Activated naive CD8-positive, alpha-beta T cell treated with anti-CD3 and anti-CD28 coated beads for 36 hours (primary cell): ENCODE measurements at places on chromosomes 11 and 22. TPM values are rescaled to one million over a fixed set of nuclear protein-coding genes. Genes with fewer than 3 reads are reported as not detected.

The OR51F2 gene
- not detected for total RNA-seq

GRCh38 chr11:119856681-119857485 is 127.9 kb upstream of the NECTIN1 start:
- H3K4me3 ChIP-seq, result no peak overlapping the region
- H3K27me3 ChIP-seq, result peaks cover 21% of the 10 kb centered on the region
- H3K36me3 ChIP-seq, result no peaks in the 10 kb centered on the region
- no peak overlapping the region for H3K27ac ChIP-seq
- DNase-seq, result no peak

The TUBA8 gene
- 1.5 TPM for total RNA-seq

DNA sequence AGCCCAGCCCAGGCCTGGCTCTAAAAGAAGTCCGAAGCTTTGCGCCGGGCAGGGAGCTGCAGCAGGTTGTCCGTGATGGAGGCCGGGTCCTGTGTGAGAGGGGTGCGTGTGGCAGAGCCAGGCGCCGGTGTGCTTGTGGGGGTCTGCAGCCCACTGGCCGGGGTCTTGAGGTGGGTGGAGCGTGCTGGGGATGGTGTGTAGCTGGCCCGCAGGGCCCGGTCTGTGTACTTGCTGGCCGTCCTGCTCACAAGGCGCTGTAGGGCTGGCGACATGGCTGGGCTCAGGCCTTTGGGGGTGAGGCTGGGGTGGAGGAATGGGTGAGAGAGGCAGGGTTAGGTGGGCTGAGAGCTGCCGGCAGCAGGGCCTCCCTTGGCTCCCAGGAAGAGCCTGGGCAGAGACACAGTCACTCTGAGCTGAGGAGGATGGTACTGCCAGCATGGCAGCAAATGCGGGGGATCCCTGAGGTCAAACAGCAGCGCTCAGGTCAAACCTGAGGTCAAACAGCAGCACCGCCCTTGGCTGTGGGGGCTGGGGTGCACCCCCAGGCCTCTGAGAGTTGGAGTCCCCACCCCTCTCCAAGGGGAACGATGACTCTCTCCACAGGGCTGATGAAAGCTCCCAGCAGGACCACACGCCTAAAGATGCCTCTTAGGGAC is 3.2 kb downstream of the TSSK2 start:
- DNase-seq, result no peak
- no peak overlapping the region for H3K4me3 ChIP-seq
- H3K36me3 ChIP-seq, result peaks cover 14% of the 10 kb centered on the region
- no peak overlapping the region for H3K27ac ChIP-seq
- H3K27me3 ChIP-seq, result no peaks in the 10 kb centered on the region

The PATE2 gene
- not detected for total RNA-seq

DNA sequence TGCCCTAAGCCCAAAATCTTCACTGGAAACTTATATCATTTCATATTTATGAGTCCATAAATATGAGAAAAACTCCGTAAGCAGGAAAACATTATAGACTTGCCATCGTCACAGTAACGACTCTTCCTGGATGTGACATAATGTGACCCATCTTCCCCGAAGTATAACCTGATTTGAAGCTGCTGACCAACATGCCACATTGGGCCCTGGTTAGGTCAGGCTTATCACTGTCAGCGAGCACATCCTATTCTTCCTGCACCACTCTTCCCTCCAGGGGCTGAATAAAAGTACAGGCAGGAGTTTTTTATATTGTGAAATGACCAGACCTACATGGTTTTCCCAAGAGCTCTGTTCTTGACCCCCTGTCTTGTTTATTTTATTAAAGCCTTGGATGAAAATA is 12.1 kb upstream of the BLID start:
- no peak for DNase-seq
- no peak overlapping the region for H3K27ac ChIP-seq
- no peaks in the 10 kb centered on the region for H3K4me1 ChIP-seq
- peaks cover 14% of the 10 kb centered on the region for H3K27me3 ChIP-seq
- no peak overlapping the region for H3K4me3 ChIP-seq

The DCDC1 gene
- 0.36 TPM for total RNA-seq

GRCh38 chr11:32333320-32333991 is 101.9 kb downstream of the WT1 start:
- H3K4me3 ChIP-seq, result peak overlapping the region; percentile 63
- H3K27ac ChIP-seq, result no peak overlapping the region
- H3K36me3 ChIP-seq, result no peaks in the 10 kb centered on the region
- peaks cover 11% of the 10 kb centered on the region for H3K4me1 ChIP-seq
- H3K27me3 ChIP-seq, result peaks cover 65% of the 10 kb centered on the region
- peak; percentile 22 for DNase-seq

GRCh38 chr22:38120359-38121110 is 10.1 kb upstream of the BAIAP2L2 start:
- no peak for DNase-seq
- H3K27ac ChIP-seq, result no peak overlapping the region
- H3K36me3 ChIP-seq, result peaks cover 1% of the 10 kb centered on the region
- no peak overlapping the region for H3K4me3 ChIP-seq
- no peaks in the 10 kb centered on the region for H3K4me1 ChIP-seq

- no peak overlapping the region for H3K27ac ChIP-seq
- DNase-seq, result no peak
- H3K27me3 ChIP-seq, result peaks cover 4% of the 10 kb centered on the region
- H3K36me3 ChIP-seq, result peaks cover 3% of the 10 kb centered on the region
- peak overlapping the region; percentile 85 for H3K4me3 ChIP-seq
- peaks cover 21% of the 10 kb centered on the region for H3K4me1 ChIP-seq
Measured at GRCh38 chr11:68314203-68315170, 2.1 kb downstream of the LRP5 start.

The CD6 gene
- total RNA-seq, result 169 TPM

DNA sequence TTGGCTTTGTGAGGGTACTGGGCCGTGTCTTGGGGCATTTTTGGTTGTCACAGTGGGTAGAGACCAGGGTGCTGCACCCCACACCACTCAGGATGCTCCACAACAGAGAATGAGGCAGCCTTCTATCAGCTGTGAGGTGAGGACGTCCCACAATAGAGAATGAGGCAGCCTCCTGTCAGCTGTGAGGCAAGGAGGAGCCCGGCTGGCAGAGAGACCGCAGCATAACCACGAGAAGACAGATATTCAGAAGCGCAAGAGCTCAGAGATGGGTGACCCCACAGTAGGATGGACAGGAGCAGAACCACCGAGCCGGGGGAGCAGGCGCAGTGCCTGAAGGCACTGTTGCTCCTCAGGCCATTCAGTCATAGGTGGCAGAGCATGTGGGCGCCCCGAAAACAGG is 47.6 kb downstream of the AP2A2 start:
- no peaks in the 10 kb centered on the region for H3K27me3 ChIP-seq
- no peak overlapping the region for H3K4me3 ChIP-seq
- H3K36me3 ChIP-seq, result peaks cover 7% of the 10 kb centered on the region
- peaks cover 31% of the 10 kb centered on the region for H3K4me1 ChIP-seq
- no peak overlapping the region for H3K27ac ChIP-seq
- no peak for DNase-seq

The ZNHIT2 gene
- 14.9 TPM for total RNA-seq

DNA sequence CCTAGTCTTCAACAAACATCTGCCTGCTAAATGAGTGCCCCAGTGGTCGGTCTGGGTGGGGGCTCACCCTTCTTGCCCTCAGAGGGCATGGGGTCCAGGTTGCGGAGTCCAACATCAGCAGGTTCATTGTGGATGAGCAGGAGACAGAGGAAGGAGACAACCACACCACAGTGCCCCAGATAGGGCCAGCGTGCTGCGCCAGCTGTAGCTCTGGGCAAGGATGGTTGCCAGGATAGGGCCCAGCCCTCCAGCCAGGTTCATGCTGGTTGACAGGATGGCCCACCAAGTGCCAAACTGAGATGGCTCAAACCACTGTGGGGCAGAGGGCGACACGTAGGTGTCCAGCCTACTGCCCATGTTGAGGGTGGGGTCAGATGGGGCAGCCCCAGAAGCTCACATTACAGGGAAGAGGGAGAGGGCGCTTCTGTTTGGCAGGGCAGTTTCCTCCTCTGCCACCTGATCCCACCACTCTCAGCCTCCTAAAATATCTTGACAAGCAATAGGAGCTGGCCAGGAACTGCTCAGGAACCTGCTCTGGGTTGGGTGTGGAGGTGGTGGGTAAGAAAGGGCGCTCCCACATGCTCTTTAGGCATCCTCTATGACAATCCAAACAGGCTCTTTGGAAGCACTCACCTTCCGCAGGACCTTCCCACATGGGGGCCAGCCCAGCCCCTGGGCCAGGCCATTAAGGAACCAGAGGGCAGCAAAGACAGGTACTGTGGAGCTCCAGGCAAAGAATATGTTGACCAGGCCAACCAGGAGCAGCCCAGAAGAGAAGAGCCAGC is 2.9 kb downstream of the SLC37A4 start:
- H3K27me3 ChIP-seq, result no peaks in the 10 kb centered on the region
- no peak overlapping the region for H3K27ac ChIP-seq
- no peak for DNase-seq
- H3K36me3 ChIP-seq, result peaks cover 19% of the 10 kb centered on the region
- H3K4me1 ChIP-seq, result peaks cover 46% of the 10 kb centered on the region

The MMP11 gene
- 0.44 TPM for total RNA-seq

DNA sequence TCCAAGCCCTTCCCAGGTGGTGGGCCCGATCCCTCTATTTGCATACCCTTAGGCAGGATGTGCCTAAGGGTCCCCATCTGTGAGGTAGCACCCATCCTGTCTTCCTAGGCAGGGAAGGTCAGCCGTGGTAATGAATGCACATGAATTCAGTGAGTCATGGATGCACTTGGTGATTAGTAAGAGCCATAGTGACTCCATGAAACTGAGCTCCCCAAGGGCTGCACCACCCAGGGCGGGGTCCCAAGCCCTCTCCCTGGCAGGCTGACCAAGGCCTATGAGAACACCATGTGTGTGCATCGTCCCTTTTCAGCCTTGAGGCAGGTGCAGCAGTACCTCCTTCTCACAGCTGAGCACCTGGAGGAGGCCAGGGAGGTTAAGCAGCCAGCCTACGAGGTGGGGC is 15.6 kb upstream of the SUSD2 start:
- no peak overlapping the region for H3K27ac ChIP-seq
- no peaks in the 10 kb centered on the region for H3K27me3 ChIP-seq
- H3K4me3 ChIP-seq, result no peak overlapping the region

GRCh38 chr11:83723999-83724398 is 437.8 kb upstream of the CCDC90B start:
- DNase-seq, result no peak
- H3K36me3 ChIP-seq, result no peaks in the 10 kb centered on the region
- peaks cover 37% of the 10 kb centered on the region for H3K27me3 ChIP-seq

- H3K27ac ChIP-seq, result no peak overlapping the region
- H3K27me3 ChIP-seq, result no peaks in the 10 kb centered on the region
- peaks cover 30% of the 10 kb centered on the region for H3K36me3 ChIP-seq
- no peak for DNase-seq
- no peak overlapping the region for H3K4me3 ChIP-seq
Measured at GRCh38 chr11:17376493-17376892, 12.0 kb downstream of the KCNJ11 start.

The DBX1 gene
- total RNA-seq, result not detected

- no peak for DNase-seq
- peaks cover 24% of the 10 kb centered on the region for H3K36me3 ChIP-seq
Measured at GRCh38 chr22:17638182-17638431, 450 bp upstream of the BCL2L13 start.

DNA sequence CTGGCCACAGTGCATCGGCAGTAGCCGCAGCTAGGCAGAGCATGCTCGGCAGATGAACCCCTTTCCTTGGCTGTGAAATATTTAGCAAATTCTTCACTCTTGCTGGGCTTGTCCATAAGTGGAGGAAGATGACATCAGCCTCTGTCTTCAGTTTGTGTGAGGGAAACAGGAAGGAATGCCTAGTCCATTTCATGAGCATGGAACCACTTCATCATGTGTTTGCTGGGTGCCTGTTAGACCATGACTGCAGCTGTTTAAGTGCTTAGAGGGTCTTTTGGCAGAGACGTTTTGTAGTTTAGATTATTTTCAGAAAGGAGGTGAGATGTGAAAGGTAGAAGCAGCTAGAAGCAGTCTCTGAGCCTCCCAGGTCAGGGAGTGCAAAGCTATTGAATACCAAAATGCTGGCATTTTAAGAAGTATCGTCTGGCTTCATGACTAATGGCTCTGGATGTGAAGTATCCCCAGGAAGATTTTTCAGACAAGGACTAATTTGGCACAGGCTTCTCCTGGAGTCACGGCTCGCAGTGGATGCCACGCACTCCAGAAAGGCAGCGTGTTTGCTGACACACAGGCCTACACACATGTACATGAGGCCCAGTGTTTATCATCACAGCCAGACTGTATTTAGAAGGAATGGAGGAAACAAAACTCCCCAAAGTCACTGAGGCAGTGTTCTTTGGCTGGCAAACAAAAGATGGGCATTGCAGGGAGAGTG is 43.1 kb upstream of the GRAMD1B start:
- H3K36me3 ChIP-seq, result no peaks in the 10 kb centered on the region
- peaks cover under 1% of the 10 kb centered on the region for H3K4me1 ChIP-seq
- H3K27ac ChIP-seq, result no peak overlapping the region
- no peak for DNase-seq
- H3K4me3 ChIP-seq, result no peak overlapping the region

DNA sequence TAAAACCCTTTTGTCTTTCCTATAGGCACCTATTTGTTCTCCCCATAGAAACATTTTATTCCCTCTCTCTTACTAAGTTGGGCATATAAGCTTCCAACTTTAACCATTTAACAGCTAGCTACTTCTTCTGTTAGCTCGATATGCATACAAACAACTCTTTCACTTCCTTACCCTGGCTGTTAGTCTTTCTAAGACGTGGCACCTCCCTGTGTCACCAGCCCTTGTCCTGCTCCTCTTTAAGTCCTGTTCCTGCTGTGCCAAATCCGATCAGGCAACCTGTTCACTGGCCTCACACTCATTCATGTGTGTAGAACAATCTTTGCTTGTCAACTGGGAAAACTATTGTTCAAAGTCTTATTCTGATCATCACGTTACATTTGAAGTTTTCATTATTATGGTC is 1376.1 kb upstream of the TENM4 start:
- no peak overlapping the region for H3K4me3 ChIP-seq
- H3K4me1 ChIP-seq, result no peaks in the 10 kb centered on the region
- no peak overlapping the region for H3K27ac ChIP-seq

DNA sequence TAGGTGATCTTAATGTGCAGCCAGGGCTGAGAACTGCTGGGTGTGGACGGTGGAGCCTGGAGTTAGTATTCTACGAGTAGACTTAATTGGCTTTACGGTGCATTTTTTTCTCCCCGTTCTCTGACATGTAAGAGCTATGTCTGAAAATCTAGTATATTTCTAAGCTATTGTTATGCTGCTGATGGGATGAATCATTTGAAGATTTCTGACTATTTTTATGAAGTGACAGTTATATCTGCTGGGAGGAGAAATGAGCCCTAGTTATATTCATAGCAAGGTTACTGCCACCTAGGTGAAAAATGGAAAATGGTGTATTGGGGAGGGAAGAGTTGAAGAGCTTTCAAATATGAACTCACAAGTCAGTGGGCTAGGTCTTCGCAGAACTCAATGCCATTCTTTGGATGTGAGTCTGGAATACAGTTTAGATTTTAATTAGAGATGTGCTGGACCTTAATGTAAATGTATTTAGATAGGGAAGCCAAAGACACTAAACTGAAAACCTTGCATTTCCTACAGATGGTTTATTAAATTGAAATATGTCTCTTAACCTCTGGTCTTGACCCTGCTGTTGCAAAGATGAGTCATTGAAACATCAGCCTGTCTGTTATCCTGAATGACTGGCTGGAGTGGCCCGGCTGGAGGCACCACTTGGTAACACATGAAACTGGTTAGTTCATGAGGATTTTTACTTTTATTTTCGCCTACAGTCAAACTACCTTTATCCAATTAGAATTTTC is 293.7 kb downstream of the DDX10 start:
- H3K4me3 ChIP-seq, result no peak overlapping the region
- H3K27me3 ChIP-seq, result peaks cover 3% of the 10 kb centered on the region
- no peak for DNase-seq
- H3K36me3 ChIP-seq, result peaks cover 4% of the 10 kb centered on the region
- no peak overlapping the region for H3K27ac ChIP-seq
